ENCODE measurements at places on chromosomes 1 and 21.

DNA sequence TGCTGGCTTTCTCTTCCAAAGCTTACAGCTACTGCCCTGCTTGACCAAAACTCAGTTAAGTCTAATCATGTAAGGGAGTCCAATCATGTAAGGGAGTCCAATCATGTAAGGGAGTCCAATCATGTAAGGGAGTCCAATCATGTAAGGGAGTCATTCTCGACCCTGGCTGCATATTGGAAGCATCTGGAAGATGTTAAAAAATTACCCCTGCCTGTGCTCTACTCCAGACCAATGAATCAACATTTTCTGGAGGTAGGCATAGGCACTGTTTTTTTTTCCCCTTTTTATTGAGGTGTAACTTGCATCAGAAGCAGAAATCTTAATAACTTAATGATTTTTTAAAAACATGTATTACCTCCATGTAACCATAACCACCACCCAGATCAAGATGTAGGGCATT, 9.4 kb downstream of the PIGP start:
- DNase-seq = no peak

DNA sequence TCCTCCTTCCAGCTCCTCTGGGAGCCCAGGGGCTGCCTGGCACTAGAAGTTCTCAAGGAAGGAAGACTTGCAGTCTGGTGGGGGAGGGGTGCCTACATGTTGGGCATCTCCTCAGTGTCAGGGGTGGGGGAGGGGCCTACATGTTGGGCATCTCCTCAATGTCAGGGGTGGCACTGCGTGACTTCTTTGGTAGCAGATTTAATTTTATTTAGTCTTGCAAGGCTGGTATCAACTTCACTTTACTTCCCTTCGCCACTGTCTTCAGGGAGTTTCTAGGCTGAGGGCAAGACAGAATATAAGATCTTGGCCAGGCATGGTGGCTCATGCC, 18.5 kb downstream of the ADORA1 start:
- no peak for DNase-seq

- no peak for DNase-seq
Measured at GRCh38 chr21:43323244-43324005, 103.5 kb downstream of the SIK1 start.

GRCh38 chr1:246107516-246108277, 399.4 kb downstream of the SMYD3 start:
- DNase-seq = no peak

- DNase-seq = no peak
Measured at GRCh38 chr1:23638188-23638619, 53.4 kb upstream of the RPL11 start.

- DNase-seq = no peak
Measured at GRCh38 chr1:169528215-169529067, 42.7 kb upstream of the SLC19A2 start.

DNA sequence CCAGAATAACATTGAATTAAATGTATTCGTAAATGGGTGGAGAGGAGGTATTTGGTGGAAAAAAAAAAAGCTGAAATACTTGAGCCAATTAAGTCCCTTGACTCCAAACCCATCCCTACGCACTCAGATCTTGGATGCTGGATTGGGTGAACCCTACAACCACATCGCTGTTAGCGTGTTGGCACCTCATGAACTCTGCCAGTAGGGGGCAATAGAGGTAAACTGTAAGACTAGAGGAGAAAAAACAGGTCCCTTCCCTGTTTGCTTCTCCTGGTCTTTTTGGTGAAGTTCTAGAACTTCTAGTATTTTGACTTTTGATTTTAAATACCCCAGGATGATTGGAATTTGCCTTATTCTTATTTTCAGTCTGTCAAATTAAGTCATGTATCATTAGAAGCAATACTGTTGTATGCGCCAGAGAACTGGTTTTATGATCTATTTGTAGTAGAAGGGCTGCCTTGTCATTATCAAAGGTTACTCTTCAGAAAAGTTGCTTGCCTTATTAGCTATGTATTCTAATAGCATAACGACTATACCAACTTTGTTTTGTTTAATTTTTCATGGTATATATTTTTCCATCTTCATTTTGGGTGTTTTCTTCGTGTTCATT, 1.9 kb upstream of the OR13G1 start:
- DNase-seq = no peak

- no peak for DNase-seq
Measured at GRCh38 chr1:222994511-222995235, 148.4 kb downstream of the TLR5 start.

DNA sequence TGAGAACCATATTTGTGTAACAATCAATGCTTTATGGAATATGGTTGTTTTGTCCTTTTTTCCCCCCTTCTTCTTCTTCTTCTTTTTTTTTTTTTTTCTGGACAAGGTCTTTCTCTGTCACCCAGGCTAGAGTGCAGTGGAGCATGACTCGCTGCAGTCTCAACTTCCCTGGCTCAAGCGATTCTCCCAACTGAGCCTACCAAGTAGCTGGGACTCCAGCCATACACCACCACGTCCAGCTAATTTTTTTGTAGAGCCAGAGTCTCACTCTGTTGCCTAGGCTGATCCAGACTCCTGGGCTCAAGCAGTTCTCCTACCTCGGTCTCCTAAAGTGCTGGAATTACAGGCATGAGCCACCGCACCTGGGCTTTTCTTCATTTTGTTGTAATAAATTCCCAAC, 86.7 kb downstream of the FMN2 start:
- DNase-seq = no peak

- DNase-seq = peak; percentile 37
Measured at GRCh38 chr21:34073749-34074282, 438 bp downstream of the MRPS6 start.

DNA sequence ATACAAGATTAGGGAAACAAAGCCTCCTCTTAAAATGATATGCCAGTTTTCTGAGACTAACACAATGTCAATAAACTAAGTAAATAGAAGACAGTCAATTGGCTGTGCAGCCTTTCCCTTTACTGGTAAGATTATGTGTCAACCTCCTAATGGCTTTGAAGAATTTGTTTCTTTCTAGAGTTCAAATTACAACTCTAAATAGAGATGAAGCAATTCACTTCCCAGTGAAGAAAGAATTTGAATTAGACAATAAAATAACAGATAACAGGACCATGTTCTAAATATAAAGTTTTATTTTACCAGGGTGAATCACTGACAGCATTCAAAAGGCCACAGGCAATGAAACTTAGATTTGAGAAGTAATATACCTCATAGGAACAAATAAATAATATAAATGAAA, 680.3 kb downstream of the PLA2G4A start:
- DNase-seq = no peak

Measured in activated CD4-positive, CD25-positive, alpha-beta regulatory T cell (primary cell).